ENCODE measurements at places on chromosomes 6 and 20.

DNA sequence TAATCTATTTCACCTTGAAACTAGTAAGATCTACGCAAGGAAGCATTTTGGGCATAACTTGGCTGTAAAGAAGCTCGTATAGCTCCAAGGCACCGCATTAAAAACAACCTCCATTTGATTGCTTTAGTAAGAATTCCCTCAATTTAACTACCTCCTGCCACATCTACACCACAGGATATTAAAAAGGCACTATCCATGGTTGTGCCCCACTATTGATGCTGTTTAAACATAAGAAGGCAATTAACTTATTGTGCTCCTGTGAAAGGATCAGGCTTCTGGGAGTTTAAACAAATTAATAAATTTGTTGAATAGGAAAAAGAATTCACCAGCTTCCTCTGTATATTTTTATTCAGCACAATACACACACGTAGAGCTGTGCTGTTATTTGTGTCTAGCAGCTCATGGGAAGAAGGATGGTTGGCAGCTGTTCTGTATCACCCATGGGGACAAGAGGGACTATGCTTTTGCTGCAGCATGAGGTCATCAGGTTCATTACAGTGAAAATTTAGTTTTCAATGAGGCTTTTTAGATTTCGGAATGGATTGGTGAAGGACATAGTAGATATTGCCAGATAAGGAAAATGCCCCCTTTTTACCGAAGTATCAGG, 513.3 kb downstream of the HAO1 start:
- no peak for DNase-seq

- DNase-seq, result no peak
These were observed 11.6 kb upstream of the F13A1 start for GRCh38 chr6:6331946-6332601.

DNA sequence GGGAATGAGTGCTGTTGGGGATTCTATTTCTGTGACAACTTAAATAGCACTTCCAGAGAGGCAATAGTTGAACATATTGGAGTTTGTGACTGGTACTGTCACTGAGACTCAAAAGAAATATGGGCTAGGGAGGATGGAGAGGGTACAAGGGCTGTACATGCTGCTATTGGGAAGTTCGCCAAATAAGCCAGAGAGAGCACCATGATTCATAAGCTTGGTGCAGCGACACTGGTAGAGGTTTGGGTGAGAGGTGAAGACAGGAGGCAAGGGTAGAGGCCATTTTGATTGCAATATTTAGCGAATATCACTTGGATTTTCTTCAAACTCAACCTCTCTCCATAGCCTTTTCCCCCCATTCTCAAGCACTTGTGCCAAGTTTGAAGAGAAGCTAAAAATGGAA, 214.3 kb downstream of the OGFRL1 start:
- no peak for DNase-seq

- no peak for DNase-seq
These were observed 40.5 kb downstream of the RREB1 start for GRCh38 chr6:7148100-7148822.

DNA sequence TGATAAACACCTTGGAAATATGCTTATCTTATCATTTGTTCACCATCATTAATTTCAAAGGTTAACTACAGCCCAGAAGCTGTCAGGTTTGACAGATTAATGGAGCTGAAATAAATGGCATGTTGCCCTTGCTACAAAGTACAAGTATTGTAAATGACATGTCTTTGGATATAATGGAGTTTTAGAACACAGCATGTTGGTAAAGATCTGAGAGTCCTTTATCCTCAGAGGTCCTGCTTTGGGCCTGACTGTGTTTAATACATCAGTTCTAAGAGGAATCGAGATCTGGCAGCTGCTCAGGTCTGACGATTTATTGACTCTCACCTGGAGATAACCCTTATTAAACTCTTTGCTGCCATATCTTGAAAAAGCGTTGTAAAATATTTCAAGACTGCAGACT, 222.7 kb upstream of the OPRM1 start:
- DNase-seq, result no peak

GRCh38 chr6:143419526-143419925, 31.0 kb downstream of the ADAT2 start:
- no peak for DNase-seq

DNA sequence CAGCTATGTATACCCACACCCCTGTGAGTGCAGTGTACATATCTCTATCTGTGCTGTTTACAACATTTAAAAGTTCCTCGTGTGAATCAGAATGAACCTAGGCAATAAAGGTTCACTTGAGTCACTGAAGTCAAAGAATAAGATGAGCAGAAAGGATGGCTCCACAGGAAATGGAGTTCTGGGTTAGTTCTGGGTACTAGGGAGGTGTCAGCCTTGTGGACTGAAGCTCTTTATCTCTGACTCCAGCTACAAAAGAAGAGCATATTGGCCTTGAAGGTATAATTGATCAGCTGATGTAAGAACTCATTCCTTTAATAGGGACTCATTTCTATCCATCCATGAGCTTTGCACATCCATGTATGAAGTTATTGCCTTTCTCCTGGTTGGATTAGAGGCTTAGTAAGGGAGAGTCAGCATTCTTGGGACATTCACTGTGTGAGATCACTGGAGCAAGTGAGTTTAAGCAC, 73.9 kb upstream of the BACH2 start:
- DNase-seq, result no peak

- no peak for DNase-seq
These were observed 347.0 kb downstream of the BTBD3 start for GRCh38 chr20:12264711-12265110.

DNA sequence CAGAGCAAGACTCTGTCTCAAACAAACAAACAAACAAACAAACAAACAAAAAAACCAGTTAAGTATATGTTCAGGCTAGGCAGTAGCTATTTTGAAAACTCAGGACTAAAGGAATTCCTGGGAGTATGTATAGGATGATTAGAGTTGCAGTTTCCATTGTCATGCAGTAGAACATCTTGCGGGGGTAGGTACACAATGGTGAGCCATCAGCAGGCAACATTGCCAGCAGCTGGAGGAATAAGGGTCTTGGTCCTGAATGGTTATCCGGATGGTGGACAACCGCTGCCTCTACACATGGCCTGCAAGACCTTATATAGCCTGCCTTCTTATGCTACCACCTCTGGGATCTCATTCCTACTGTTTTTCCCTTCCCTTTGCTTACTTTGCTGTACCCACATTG, 297.5 kb downstream of the SOX4 start:
- no peak for DNase-seq

GRCh38 chr20:57478176-57478575, 46.8 kb downstream of the CTCFL start:
- DNase-seq, result no peak

- no peak for DNase-seq
These were observed 25.5 kb downstream of the MRAP2 start for GRCh38 chr6:84059082-84059481.

DNA sequence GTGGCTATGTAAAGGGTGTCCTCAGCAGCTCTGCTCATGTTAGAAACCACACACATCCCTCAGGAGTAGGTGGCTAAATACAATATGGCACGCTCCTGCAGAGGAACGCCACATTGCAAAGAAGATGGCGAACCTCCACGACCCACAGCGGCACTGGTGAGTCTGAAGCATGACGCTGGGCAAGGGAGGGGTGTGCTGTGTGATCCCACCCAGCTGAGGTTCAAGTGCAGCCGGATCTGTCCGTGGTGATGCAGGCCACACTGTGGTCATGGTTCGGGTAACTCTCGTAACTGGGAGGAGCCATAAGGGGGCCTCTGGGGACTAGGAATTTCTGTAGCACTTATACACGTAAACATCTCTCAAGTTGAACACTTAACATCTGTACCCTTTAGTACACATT, 23.4 kb upstream of the APMAP start:
- no peak for DNase-seq

GRCh38 chr20:49794336-49795134, 18.1 kb upstream of the SLC9A8 start:
- DNase-seq, result no peak

DNA sequence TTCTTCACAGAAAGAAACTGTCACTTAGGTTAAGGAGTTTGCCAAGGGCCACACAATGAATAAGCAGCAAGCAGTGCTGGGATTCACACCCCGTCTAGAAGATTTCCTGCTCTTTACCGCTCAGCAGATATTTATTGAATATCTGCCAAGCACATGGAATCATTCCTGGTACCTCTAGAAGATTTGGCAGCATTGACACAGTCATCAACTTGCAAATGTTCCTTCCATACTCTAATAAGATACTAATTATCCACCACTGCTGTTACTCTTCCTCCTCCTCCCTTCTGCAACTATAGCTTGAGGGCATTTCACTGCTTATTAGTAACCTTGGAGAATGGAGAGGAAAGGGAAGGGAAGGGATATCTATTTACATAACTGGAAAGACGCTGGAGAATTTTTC, 13.0 kb downstream of the MOXD1 start:
- no peak for DNase-seq

GRCh38 chr20:24646321-24646720, 176.9 kb downstream of the SYNDIG1 start:
- DNase-seq, result no peak

All from activated CD4-positive, alpha-beta T cell treated with anti-CD3 and anti-CD28 coated beads, Interleukin-2, amount 50 U/mL, for 24 hours (primary cell).